ENCODE measurements at places on chromosomes 1 and 21. TPM values are rescaled to one million over a fixed set of nuclear protein-coding genes. Genes with fewer than 3 reads are reported as not detected.

Gene IQCC
- 1.2 TPM for polyA plus RNA-seq

Gene SPRR2G
- not detected for polyA plus RNA-seq

Gene BNIPL
- 0.09 TPM for polyA plus RNA-seq

Gene SPEN
- 5.4 TPM for polyA plus RNA-seq

Gene SMG7
- polyA plus RNA-seq: 35.1 TPM

Gene FCRL6
- not detected for polyA plus RNA-seq

Gene CHODL
- 0.05 TPM for polyA plus RNA-seq

DNA sequence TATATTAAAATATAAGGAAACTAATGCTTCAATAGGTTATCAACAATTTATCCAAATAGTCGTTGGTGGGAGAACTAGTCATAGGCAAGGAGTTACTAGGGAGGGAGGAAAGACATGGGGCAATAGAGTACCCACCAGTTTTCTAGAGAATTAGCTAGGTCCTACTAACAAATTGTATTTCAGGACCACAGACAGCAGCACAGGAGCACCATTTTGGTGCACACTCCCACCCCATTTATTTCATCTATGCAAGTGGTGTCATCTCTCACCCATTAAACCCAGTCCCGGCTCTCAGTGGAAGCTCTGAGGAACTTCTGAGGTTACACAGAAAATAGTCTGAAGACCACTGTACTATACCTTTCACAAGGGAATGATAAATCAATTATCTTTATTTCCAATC is 89.0 kb upstream of the BCAR3 start:
- no peak for DNase-seq

DNA sequence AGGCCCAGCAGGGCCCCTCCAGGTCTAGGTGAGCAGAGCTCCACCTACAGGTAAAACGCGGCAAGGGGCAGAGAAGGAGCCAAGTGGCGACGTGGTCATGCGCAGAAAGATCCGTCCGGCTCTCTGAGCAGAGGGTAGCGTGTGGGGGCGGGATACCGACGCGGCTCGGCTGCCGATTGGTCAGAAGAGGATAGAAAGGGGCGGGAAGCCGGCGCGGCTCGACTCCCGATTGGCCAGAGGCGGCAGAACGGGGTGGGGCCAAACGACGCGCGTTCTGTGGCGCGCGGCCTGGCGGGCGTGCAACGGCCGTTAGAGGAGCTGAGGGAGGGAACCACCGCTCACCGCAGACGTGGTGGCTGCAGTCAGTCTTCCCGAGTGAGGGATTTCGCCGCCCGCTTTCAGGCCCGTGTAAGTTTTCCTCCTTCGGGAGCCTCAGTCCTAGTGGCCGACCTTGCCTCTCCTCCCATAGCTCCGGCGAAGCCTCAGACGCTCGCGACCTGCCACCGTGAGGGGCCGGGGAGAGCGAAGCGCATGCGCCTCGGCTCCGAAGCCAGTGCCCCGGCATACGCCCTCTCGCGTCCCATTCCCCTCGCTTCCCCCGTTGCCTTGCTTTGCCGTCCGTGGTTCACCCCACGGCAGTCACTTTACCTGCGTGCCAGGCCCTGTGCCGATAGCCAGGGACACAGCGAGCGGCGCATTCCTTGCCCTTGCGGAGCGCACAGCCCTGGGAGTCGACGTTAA is at the start of gene CEP85:
Gene CEP85, plus strand, starts transcription at position 298 of the 741 bp plus-strand sequence. CDS start 5,584 bp downstream, outside the sequence.
- DNase-seq: peak; percentile 93

DNA sequence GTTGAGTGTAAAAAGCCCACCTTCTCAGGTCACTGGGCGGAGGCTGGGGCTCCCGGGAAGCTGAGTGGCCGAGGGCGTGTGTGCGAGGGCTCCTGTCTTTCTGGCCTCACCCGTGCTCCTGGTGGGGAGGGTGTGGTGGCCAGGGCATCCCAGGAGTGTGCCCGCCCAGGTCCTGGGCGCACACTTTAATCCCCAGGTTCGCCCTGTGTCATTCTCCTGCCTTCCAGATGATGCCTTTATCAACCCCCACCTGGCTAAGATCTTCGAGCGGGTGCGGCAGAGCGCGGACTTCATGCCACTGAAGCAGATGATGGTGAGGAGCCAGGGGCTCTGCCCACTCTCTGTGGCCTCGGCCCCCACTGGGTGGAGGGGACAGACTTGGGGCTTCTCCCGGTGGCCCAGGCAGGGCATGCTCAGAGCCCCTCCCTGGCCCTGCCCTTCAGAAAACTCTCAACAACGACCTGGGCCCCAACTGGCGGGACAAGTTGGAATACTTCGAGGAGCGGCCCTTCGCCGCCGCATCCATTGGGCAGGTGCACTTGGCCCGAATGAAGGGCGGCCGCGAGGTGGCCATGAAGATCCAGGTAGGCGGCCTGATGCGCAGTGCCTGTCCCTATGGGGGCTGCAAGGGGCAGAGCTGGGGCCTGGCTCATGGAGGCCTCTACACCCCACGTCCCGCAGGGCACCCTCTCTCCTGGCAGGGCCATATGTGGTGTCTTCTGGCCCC is 42.5 kb downstream of the COQ8A start:
- no peak for DNase-seq

- DNase-seq: peak; percentile 92
These were observed 62.8 kb upstream of the KIF26B start for GRCh38 chr1:245091818-245092637.

GRCh38 chr1:36540056-36540455 is 57.3 kb upstream of the CSF3R start:
- DNase-seq: no peak

GRCh38 chr1:235865565-235866204 is 1.0 kb downstream of the LYST start:
- no peak for DNase-seq

GRCh38 chr21:20377250-20377649 is 621.0 kb upstream of the NCAM2 start:
- no peak for DNase-seq

- no peak for DNase-seq
These were observed 84.3 kb downstream of the WDR64 start for GRCh38 chr1:241736387-241736786.

- DNase-seq: no peak
These were observed 52.3 kb upstream of the POU2F1 start for GRCh38 chr1:167168424-167168823.
